ENCODE measurements at places on chromosomes 16 and 17. TPM values are rescaled to one million over a fixed set of nuclear protein-coding genes. Genes with fewer than 3 reads are reported as not detected.

The SLC38A8 gene
- total RNA-seq = not detected

GRCh38 chr16:14101415-14101814 is 30.3 kb downstream of the MRTFB start:
- H3K4me3 ChIP-seq = no peak overlapping the region
- DNase-seq = no peak
- H3K27ac ChIP-seq = no peak overlapping the region
- no peaks in the 10 kb centered on the region for H3K36me3 ChIP-seq
- no peaks in the 10 kb centered on the region for H3K27me3 ChIP-seq
- peaks cover 3% of the 10 kb centered on the region for H3K4me1 ChIP-seq

The SEZ6L2 gene
- 13.3 TPM for total RNA-seq

The CSHL1 gene
- total RNA-seq = not detected

DNA sequence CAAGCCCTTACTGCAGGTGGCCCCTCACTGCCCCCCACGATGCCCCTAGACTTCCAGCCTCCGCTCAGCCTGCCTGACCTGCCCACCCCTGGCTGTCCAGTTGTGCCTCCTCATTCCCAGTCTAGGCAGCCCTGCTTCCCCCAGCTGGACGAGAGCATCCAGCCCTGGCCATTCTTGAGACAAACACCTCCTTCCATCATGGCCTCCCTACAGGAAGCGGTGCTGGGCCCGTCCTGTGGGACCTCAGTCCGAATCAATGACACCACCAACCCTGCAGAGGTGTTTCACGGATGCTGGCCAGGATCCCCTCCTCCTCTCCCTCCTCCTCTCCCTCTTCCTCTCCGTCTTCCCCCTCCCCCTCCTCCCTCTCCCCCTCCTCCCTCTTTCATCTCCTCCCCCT is 28.3 kb downstream of the CCDC40 start:
- H3K4me1 ChIP-seq = peaks cover 18% of the 10 kb centered on the region
- no peaks in the 10 kb centered on the region for H3K36me3 ChIP-seq
- H3K27me3 ChIP-seq = no peaks in the 10 kb centered on the region
- no peak overlapping the region for H3K27ac ChIP-seq

The RAB26 gene
- total RNA-seq = not detected

The ASGR1 gene
- 1.5 TPM for total RNA-seq

DNA sequence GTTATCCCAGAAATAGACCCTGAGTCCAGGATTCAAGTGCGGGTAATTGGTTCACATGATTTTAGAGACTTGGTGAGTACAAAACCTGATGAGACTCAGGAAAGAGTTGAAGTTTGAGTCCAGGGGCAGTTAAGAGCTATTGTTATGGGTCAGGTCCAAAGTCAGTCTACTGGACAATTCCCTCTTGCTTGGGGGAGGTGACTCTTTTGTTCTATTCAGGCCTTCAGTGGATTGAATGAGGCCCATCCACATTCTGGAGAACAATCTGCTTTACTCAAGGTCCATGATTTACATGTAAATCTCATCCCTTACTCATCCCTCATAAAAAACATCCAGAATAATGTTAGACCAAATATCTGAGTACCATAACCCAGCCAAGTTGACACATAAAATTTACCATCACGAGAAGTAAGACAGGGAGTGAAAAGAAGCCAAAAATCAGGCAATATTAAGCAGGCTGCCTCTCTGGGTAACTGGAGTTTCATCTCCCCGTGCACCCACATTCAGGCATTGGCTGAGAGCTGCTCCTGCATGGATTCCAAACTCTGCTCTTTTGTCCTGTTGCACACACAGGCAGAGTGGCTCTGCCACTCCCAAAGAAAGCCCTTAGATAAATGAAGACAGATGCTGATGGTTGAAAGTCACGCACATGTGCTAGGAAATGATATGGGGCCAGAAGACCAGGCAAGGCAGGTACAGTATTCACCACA is 156.0 kb upstream of the SALL1 start:
- H3K27ac ChIP-seq = no peak overlapping the region
- H3K4me3 ChIP-seq = no peak overlapping the region
- H3K36me3 ChIP-seq = no peaks in the 10 kb centered on the region

The OR2C1 gene
- total RNA-seq = 0.20 TPM

GRCh38 chr16:54631782-54632181 is 298.9 kb upstream of the IRX5 start:
- DNase-seq = no peak
- H3K27ac ChIP-seq = no peak overlapping the region
- H3K4me3 ChIP-seq = no peak overlapping the region
- H3K36me3 ChIP-seq = no peaks in the 10 kb centered on the region
- H3K4me1 ChIP-seq = no peaks in the 10 kb centered on the region
